ENCODE measurements at places on chromosomes 16 and 17. TPM values are rescaled to one million over a fixed set of nuclear protein-coding genes. Genes with fewer than 3 reads are reported as not detected.

Gene GAS2L2
- total RNA-seq: not detected

Gene ACSM2B
- not detected for total RNA-seq

Gene CACNA1G
- total RNA-seq: 0.38 TPM

Gene GLIS2
- 73.4 TPM for total RNA-seq

Gene DOC2B
- total RNA-seq: 67.9 TPM

Gene APOH
- not detected for total RNA-seq

Gene TBC1D3I
- 2.5 TPM for total RNA-seq

Gene SPAG7
- 55.0 TPM for total RNA-seq

Gene KRT9
- not detected for total RNA-seq

Gene MT1M
- total RNA-seq: 5.6 TPM

Gene BPTF
- 31.7 TPM for total RNA-seq

Gene ZFP3
- 2.2 TPM for total RNA-seq

Gene HSD17B1
- total RNA-seq: 4.4 TPM

Gene RUNDC3A
- 2.3 TPM for total RNA-seq

Gene MRC2
- 150 TPM for total RNA-seq

Gene JPT1
- total RNA-seq: 257 TPM

Gene ARHGAP27
- 11.1 TPM for total RNA-seq

Gene RASD1
- 0.33 TPM for total RNA-seq

Gene NECAB2
- total RNA-seq: 1.3 TPM

Gene CHST5
- total RNA-seq: not detected

Gene TMC5
- not detected for total RNA-seq

Gene EVI2A
- total RNA-seq: not detected

Gene ADAM11
- 0.16 TPM for total RNA-seq

Gene PRCD
- 0.33 TPM for total RNA-seq

Gene CRHR1
- not detected for total RNA-seq

Gene CIBAR2
- not detected for total RNA-seq

Gene QRICH2
- total RNA-seq: 1.9 TPM

Gene MYH13
- total RNA-seq: not detected

Gene CDT1
- total RNA-seq: 63.6 TPM

Gene CD300LB
- not detected for total RNA-seq

Gene CD300E
- not detected for total RNA-seq

Gene RNU2-1
- total RNA-seq: not detected

Gene ITGAD
- total RNA-seq: not detected

Gene HYDIN
- 0.33 TPM for total RNA-seq

Gene CNGB1
- total RNA-seq: not detected

Gene CCL3
- not detected for total RNA-seq

Gene IRX5
- 2.3 TPM for total RNA-seq

Gene PSKH1
- total RNA-seq: 18.3 TPM

Gene CCL16
- total RNA-seq: not detected

Gene PDK2
- 56.4 TPM for total RNA-seq

Gene NPIPB8
- total RNA-seq: not detected

Gene ZNF469
- 8.5 TPM for total RNA-seq

Gene CASKIN2
- 26.1 TPM for total RNA-seq

Gene CTRB1
- not detected for total RNA-seq

Gene HOXB3
- total RNA-seq: 16.0 TPM

Gene TXNL4B
- 6.0 TPM for total RNA-seq

Gene GPRC5C
- 40.1 TPM for total RNA-seq

Gene CA5A
- total RNA-seq: not detected

Gene CBFB
- 70.4 TPM for total RNA-seq

Gene SPDYE4
- not detected for total RNA-seq

Gene CRYBA1
- total RNA-seq: not detected

Data from mesangial cell (primary cell).